Stimulated activated CD4-positive, alpha-beta T cell treated with anti-CD3 and anti-CD28 coated beads, Interleukin-4, amount 100 ng/mL, for 1 hour (primary cell): ENCODE measurements at places on chromosomes 2 and 18.

DNA sequence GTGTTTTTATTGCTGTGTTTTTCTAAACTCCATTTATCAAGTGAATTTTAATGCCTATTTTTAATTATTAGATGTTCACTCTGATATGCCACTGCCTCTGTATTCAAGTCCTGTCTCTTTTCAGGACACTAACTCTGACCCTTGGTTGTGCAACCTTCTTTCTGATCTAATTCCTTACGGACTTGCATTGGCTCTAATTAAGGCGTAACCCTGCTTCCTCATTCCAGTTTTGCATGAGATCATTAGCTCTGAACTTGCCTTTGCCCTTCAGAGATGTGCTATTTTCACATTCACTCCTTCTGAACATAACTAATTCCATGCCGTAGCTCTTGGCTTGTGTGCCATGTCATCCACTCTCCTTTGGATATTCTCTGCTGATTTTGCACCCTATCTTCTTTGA lies 162.5 kb upstream of the TMEFF2 start:
- DNase-seq, result no peak

DNA sequence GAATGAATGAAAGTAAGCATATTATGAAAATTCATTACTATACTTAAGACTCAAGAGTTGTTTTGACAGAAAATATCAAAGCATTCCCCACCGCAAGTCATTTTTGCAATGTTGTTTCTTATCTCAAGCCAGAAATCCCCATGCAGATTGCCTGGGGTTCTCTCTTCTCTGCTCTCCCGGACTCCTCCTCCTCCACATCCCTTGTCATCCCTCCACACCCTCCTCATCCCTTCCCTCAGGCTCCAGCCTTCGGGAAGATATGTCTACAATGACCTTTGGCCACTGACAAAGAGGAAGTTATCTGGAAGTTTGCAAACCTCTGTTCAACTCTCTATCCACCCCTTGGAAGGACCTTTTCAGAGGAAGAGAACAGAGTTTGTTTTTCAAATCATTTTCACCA lies 11.9 kb downstream of the TFCP2L1 start:
- DNase-seq, result no peak

- no peak for DNase-seq
Observed at GRCh38 chr2:240921995-240922244, 15.8 kb downstream of the CROCC2 start.

DNA sequence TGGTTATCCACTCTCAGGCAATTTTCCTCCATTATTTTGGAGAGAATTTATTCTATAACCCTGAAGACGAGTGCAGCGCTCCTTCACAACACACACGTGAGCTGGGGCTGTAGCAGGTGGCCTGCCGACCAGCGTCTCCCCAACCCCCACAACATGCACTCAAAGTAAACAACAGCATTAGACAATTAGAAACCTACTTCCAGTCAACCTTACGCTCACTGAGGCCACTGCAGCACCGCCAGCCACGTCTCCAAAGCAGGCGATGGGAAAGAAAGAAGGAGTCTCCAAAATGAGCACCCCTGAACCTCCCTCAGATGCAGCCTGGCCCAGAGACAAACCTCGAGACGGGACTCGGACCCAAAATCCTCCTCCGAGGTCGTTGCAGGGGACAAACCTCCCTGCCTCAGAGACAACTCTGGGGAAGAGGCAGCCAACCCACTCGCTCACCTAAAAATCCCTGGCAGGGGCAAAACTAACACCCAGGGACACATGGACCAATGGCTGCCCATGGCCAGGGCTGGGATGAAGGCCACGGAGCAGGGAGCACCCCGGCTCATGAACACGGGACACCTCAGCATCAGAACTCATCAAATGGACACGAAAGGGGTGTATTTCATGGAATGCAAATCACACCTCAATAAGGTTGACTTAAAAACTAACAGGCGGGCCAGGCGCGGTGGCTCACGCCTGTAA lies 2.6 kb downstream of the SLC66A2 start:
- no peak for DNase-seq

DNA sequence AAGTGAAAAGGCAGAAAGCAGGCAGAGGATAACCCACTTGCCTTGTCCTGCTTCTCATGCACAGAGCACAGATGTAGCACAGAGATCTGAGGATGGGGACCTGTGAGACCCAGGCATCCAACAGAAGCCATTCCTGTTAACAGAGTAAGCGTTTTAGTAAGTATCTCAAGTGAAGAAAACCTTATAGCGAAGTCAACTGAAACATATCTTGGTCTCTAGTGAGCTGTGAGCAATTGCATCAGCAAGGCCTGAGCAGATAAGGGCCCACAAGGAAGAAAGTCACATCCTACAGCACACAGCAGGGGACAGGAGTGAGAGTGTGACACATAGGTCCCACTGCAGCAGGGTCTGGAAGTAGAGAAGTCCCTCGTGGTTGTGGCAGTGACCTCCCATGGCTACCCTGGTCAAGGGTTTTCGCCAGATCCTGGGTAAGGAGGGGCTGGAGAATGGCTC lies 248.7 kb upstream of the TNP1 start:
- no peak for DNase-seq

DNA sequence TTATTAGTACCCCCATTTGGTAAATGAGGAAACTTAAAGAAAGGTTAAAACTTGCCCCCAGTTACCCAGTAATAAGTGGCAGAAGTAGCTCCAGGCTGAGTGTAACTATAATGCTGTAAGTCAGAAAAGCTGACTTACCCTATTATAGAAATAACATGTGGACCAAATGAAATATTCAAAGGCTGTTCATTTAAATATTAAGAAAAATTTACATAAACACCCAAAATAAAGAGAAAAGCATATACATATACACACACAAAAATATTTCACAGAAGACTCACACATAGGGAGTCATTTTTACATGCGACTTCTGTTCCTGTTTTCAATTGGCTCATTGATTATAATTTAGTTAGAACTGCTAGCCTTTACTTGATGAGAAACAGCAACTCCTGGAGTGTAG lies 189.1 kb downstream of the NBAS start:
- no peak for DNase-seq

DNA sequence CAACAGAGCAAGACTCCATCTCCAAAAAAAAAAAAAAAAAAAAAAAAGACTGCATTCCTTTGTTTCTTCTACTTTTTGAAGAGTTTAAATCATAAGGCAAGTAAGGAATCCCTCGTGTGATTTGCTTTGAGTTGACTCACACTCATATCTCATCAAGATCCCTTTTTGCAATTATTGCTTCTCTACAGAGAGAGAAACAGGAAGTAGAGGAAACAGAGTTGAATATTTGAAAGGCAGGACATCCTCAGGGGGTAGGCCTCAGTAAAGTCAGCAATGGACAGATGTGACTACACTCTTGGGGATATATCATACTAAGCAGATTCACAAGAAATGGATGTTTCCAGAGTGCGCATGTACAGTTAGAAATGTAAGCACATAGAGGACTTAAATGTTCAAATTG lies 11.2 kb upstream of the EFR3B start:
- no peak for DNase-seq

DNA sequence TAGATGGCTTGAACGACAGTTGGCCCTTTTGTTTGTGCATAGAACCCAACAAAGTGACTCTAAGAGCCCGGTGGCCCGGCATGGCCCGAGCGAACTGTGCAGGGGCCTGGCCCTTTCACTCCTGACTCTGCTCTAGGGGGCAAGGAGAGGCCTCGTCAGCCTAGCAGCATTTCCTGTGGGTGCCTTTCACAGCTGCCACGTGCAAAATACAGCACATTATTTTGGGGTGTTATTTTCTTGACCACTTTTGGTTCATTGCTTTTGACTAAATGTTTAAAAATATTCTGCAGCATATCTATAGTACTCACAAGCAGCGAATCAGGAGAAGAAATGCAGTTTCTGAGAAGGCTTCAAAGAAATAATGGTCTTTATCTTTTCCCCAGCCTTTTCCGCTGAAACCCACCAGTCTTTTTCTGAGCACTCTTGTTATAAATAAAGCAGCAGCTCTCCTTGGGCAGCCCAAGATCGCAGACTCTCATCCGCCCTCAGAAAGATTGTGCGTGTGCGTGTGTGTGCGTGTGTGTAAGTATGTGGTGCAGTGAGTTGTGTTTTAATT lies 31.3 kb downstream of the DGKD start:
- peak; percentile 38 for DNase-seq

- DNase-seq, result no peak
Observed at GRCh38 chr2:16664052-16664731, 1.4 kb downstream of the CYRIA start.

DNA sequence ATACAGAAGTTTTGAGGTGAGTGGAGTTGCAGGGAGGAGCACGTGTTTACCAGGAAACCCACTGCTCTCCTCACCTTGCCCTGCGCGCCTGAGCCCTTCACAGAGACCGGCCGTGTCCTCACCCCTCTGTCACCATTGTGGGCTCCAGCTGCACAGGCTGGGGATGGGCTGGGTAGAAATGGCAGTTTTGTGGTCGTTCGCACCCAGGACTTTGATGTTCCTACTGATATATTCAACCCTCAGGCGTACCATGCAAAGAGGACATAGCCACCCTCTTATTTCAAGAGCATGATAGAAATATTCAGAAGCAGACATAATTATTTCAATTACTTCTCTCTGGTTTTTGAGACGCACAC lies 78.2 kb downstream of the GBX2 start:
- DNase-seq, result no peak

DNA sequence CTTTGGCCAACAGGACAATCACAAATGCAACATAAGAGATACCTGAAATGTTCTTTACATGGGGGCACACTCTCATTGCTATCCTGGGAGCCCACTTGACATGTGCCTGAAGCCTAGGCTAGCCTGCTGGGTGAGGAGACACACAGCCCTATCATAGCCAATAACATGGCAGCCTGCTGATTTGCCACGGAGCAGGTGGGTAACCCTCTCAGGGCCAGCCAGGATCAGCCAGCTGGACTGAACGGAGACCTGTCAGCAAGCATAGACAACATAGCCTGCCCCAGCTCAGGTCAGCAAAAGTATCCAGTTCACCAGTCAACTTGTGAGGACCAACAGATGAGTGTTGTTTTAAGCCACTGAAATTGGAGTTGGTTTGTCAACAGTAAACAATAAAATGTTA lies 566.5 kb downstream of the DCDC2C start:
- no peak for DNase-seq
